ENCODE measurements at places on chromosomes 4 and X. TPM values are rescaled to one million over a fixed set of nuclear protein-coding genes. Genes with fewer than 3 reads are reported as not detected.

RCHY1 gene
- total RNA-seq, result 27.9 TPM

MED12 gene
- 20.9 TPM for total RNA-seq

VCX gene
- total RNA-seq, result not detected

P2RY4 gene
- 0.29 TPM for total RNA-seq

CTBP1 gene
- 246 TPM for total RNA-seq

EREG gene
- total RNA-seq, result 1.1 TPM

SEPTIN6 gene
- 9.1 TPM for total RNA-seq

NPNT gene
- total RNA-seq, result 0.59 TPM

MTMR8 gene
- total RNA-seq, result 0.72 TPM

ATP2B3 gene
- not detected for total RNA-seq

NUP62CL gene
- not detected for total RNA-seq

SPATA18 gene
- 41.3 TPM for total RNA-seq

SLC49A3 gene
- total RNA-seq, result 13.6 TPM

FREM3 gene
- not detected for total RNA-seq

LONRF3 gene
- 0.36 TPM for total RNA-seq

GALNTL6 gene
- under 0.01 TPM for total RNA-seq

ASB12 gene
- total RNA-seq, result not detected

GPR173 gene
- total RNA-seq, result 2.2 TPM

PPP1R3F gene
- total RNA-seq, result 4.0 TPM

DTHD1 gene
- total RNA-seq, result not detected

MOSPD2 gene
- total RNA-seq, result 29.0 TPM

SGMS2 gene
- total RNA-seq, result 148 TPM

TMEM255A gene
- total RNA-seq, result under 0.01 TPM

FAM193A gene
- 23.2 TPM for total RNA-seq

PDE5A gene
- total RNA-seq, result 157 TPM

SLC9B1 gene
- 0.29 TPM for total RNA-seq

LRRC66 gene
- 0.36 TPM for total RNA-seq

BEX5 gene
- not detected for total RNA-seq

PDE6B gene
- not detected for total RNA-seq

ZNF630 gene
- 2.1 TPM for total RNA-seq

EFHC2 gene
- 2.9 TPM for total RNA-seq

MAGEE2 gene
- not detected for total RNA-seq

NRK gene
- under 0.01 TPM for total RNA-seq

MSANTD1 gene
- total RNA-seq, result 0.59 TPM

WDR45 gene
- 97.5 TPM for total RNA-seq

STBD1 gene
- 3.6 TPM for total RNA-seq

ADRA2C gene
- total RNA-seq, result 1.5 TPM

RASSF6 gene
- not detected for total RNA-seq

GLRA3 gene
- total RNA-seq, result not detected

F8A2 gene
- total RNA-seq, result not detected

MTHFD2L gene
- total RNA-seq, result 13.0 TPM

KLHL4 gene
- 1.2 TPM for total RNA-seq

SLC16A2 gene
- total RNA-seq, result 15.6 TPM

C1QTNF7 gene
- 0.72 TPM for total RNA-seq

S100G gene
- not detected for total RNA-seq

GNRHR gene
- total RNA-seq, result not detected

ZFP92 gene
- not detected for total RNA-seq

YIPF7 gene
- not detected for total RNA-seq

CDS1 gene
- total RNA-seq, result under 0.01 TPM

SMIM10L2A gene
- under 0.01 TPM for total RNA-seq

POLN gene
- 4.1 TPM for total RNA-seq

GABRG1 gene
- total RNA-seq, result not detected

MGST2 gene
- total RNA-seq, result 2.4 TPM

Data from osteoblast (primary cell).